Spleen (tissue), 13 donors: ENCODE measurements at places on chromosomes 12 and 14. TPM values are rescaled to one million over a fixed set of nuclear protein-coding genes. Genes with fewer than 3 reads are reported as not detected.

FAR2 gene
- 4.2 TPM for polyA plus RNA-seq

ABCD2 gene
- 0.38 TPM for polyA plus RNA-seq

DNA sequence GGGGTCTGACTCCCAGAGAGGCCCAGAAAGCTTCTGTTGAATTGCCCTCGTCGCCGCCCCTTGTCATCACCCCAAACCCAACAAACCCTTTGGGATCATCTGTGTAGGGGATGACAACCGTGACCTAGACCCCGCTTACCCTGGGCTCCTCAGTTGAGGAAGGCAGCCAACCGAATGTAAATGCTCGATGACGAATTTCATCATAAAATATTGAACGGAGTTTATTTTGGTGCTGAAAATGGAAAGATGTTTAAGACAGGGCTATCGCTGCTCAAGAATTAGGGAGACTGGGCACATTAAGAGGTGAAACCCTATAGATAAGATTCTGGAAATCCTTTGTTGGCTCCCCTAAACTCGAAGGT, 512 bp downstream of the ACTR10 start:
- DNase-seq: no peak
- H3K4me3 ChIP-seq: peak overlapping the region; percentile 83

DNA sequence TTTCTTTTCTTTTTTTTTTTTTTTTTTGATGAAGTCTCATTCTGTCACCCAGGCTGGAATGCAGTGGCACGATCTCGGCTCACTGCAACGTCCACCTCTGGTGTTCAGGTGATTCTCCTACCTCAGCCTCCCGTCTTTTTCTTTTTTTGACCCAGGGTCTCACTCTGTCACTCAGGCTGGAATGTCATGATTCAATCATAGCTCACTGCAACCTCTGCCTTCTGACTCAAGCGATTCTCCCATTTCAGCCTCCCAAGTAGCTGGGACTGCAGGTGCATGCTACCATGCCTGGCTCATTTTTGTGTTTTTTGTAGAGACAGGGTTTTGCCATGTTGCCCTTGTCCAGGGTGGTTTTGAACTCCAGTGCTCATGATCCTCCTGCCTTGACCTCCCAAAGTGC, 12.0 kb downstream of the FUT8 start:
- no peak overlapping the region for H3K4me3 ChIP-seq
- H3K36me3 ChIP-seq: no peaks in the 10 kb centered on the region
- H3K4me1 ChIP-seq: no peaks in the 10 kb centered on the region
- H3K27me3 ChIP-seq: no peaks in the 10 kb centered on the region
- no peak overlapping the region for H3K27ac ChIP-seq

- H3K27me3 ChIP-seq: no peaks in the 10 kb centered on the region
- H3K4me3 ChIP-seq: no peak overlapping the region
- no peaks in the 10 kb centered on the region for H3K36me3 ChIP-seq
Observed at GRCh38 chr12:120257041-120257821, 8.3 kb downstream of the PXN start.

DNA sequence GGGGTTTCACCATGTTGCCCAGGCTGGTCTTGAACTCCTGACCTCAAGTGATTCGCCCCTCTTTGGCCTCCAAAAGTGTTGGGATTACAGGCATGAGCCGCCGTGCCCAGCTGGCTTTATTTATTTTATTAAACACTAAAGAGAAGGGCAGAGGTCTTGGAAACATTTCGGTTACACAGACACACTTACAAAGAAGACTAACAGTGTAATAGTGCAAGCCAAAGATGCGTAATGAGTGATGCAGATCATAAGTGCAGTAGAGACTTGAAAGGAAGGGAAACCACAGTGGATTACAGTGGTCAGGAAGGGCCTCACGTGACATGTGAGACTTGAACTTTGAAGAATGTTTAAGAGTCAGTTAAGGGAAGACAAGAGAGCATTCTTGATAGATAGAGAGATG, 33.9 kb upstream of the CDK17 start:
- H3K27ac ChIP-seq: peak overlapping the region; percentile 61
- H3K27me3 ChIP-seq: no peaks in the 10 kb centered on the region
- H3K4me3 ChIP-seq: no peak overlapping the region
- no peaks in the 10 kb centered on the region for H3K36me3 ChIP-seq
- peaks cover 13% of the 10 kb centered on the region for H3K4me1 ChIP-seq
- no peak for DNase-seq

GRCh38 chr12:89384807-89385206, 32.5 kb upstream of the DUSP6 start:
- H3K4me3 ChIP-seq: no peak overlapping the region
- DNase-seq: no peak
- no peaks in the 10 kb centered on the region for H3K27me3 ChIP-seq
- H3K36me3 ChIP-seq: no peaks in the 10 kb centered on the region
- peaks cover 43% of the 10 kb centered on the region for H3K4me1 ChIP-seq
